Occipital lobe (tissue), 3 donors: ENCODE measurements at places on chromosomes 7 and 10.

- DNase-seq, result no peak
Measured at GRCh38 chr10:71015674-71016073, 127.3 kb upstream of the PCBD1 start.

- DNase-seq, result no peak
Measured at GRCh38 chr10:127983344-127984100, 76.6 kb downstream of the PTPRE start.

- no peak for DNase-seq
Measured at GRCh38 chr10:71316786-71317160, 2.3 kb upstream of the SLC29A3 start.

GRCh38 chr7:31705377-31705776 is 18.4 kb downstream of the PPP1R17 start:
- no peak for DNase-seq

- no peak for DNase-seq
Measured at GRCh38 chr7:17152721-17153120, 145.7 kb upstream of the AHR start.

GRCh38 chr10:97531401-97531986 is 32.8 kb downstream of the UBTD1 start:
- DNase-seq, result no peak

GRCh38 chr7:1598286-1598685 is 28.5 kb upstream of the PSMG3 start:
- no peak for DNase-seq

- no peak for DNase-seq
Measured at GRCh38 chr10:35907548-35907947, 265.5 kb upstream of the FZD8 start.

DNA sequence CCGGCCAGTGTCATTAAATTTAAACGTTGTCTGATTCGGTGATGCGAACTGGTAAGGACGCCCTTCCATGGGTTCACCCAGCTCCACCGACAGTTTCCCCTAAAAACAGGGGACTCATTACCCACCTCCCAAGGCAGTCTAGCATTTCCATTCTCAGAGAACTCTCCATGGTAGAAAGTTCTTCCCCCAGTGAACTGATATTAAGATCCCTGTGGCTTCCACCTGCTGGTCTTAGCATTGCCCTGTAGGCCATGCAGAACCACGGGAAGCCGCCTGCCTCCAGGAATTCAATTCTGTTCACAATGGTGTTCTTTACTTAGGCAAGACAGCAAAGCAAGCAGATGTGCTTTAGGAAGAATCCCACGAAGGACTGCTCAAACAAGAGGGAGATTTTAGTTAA is 128.9 kb upstream of the NANOS1 start:
- no peak for DNase-seq

DNA sequence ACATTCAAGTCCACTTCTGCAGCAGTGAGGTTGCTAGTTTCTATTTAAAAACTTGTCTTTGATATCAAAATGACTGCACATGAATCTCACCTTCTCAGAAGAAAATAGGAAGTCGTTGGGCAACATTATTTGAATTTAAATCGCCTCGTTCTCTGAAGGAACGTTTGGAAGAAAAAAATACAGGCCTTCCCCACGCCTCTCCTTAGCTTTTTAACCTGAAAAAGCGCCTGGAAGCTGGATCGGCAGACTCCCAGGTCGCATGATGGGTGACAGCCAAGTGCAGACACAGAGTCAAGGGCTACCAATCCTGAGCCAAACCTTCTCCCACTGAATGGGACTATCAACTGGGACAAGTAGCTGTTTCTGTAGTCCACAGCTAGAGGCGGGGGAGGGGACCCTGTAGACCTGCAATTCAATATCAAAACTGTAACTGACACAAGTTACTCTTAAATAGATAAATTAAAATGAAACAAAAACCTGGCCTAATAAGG is 2.2 kb downstream of the FAM53B start:
- no peak for DNase-seq

- no peak for DNase-seq
Measured at GRCh38 chr7:64832136-64832535, 37.9 kb downstream of the ZNF138 start.

GRCh38 chr10:102837230-102837721 is at the start of gene CYP17A1:
Gene CYP17A1, minus strand, starts transcription at chr10:102837413. Its CDS starts 52 bp downstream, at chr10:102837361.
- no peak for DNase-seq

DNA sequence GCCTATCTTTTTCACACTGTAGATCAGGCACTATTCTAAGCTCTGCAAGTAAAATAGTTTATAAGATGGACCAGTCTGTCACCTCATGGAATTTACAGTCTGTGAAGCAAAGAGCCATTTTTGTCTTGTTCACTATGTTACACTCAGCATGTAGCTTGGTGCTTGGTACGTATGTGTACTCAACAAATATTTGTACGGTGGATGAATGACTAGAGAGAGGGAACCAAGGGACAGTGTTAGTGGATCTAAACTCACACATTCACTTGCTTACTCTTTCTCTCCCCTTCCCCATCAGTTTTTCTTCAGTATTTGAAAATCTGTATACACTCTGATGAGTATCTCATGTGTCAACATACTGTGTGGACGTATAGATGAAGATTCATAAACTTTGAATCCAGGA is 45.9 kb downstream of the PTF1A start:
- DNase-seq, result no peak

DNA sequence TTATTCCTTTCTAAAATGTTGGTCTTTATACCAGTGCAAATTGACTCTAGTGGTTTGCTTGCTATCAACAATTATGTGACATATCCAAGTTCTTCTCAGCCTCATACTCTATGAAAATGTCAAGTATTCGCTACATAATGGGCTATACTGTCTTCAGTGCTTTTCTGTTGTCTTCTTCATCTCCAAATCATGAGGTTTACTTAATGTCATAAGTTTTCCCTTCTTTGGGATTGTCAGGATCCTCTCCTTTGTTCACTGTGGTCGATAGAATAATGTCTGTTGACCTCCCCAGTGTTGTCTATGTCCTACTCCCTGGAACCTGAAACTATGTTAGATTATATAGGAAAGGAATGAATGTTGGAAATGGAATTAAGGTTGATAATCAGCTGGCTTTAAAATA is 16.4 kb upstream of the RALA start:
- no peak for DNase-seq

GRCh38 chr10:31647861-31648260 is 280.8 kb downstream of the ARHGAP12 start:
- no peak for DNase-seq

DNA sequence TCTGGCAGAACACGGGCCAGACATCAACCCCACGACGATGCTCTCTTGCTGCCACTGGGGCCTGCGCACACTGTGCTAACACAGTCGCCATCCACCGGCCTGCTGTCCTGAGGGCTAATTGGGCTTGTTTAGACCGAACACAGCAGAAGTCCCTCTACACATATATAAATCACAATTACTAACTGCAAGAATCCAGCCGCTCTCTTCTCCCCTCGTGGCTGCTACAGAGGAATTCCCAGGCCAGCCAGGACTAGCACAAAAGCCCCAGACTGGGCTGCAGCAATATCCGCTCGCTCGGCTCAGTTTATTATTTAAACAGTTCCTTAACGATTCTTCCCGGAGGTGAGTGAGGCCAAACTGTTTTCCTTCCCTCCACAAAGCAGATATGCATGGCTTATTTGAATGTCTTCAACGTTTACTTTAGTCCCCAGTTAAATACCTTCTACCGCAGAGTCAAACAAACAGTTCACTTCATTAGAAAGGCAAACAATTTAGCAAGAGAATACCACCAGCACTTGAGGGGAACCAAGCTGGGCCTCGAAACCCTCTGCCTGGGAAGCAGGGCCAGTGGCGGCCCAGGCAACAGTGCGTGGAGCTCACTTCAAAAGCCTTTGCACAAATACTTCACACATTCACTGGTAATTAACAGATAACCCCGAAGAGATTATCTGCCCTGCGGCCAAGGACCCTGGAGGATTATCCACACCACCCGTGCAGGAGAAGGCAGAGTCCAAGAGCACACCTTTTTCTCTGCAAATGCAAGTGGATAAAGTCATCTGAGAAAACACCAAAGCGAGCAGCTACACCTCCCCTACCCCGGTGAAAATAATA is 145.3 kb downstream of the GLI3 start:
- no peak for DNase-seq

DNA sequence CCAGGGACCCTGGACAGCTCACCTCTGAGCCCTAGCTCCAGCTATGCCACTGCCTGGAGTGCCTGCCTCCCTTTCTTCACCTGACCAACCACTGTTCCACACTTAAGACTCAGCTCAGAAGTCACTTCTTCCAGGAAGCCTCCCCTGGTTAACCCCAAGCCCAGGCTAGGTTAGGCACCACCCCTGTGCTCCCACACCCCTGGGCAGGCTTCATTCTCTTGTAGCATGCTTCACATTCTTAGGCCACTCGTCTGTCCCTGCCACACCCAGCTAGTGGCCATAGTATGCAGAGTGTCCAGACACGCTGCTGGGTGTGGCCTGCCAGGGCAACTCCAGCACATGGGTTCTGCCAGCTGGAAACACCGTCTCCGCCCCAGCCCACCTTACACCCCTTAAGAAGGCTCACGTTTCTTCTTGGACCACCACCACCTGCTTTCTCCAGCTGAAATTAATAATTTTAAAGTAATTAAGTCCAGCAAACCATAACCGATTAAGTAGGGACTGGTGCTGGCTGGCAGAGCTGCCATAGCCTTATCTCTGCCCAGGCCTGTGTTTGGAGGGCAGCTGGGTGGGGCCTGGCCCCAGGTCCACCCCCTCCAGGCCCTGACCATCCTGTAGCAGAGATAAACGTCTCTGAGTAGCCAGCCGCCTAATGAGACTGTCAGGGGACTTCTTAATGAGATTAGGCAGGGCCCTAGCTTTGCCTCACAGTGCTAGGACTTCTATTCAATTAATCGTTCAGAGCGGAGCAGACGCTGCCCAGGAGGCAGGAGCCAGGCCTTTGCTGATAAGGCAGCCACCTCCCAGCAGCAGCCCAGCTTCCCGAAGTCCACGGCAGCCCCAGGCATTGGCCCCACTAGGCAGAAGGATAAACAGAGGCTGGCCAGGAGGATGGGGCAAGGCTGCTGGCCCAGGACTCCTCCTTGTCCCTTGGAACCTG is 20.5 kb downstream of the GRID1 start:
- no peak for DNase-seq

GRCh38 chr10:121698336-121698735 is 100.1 kb upstream of the FGFR2 start:
- DNase-seq, result no peak

DNA sequence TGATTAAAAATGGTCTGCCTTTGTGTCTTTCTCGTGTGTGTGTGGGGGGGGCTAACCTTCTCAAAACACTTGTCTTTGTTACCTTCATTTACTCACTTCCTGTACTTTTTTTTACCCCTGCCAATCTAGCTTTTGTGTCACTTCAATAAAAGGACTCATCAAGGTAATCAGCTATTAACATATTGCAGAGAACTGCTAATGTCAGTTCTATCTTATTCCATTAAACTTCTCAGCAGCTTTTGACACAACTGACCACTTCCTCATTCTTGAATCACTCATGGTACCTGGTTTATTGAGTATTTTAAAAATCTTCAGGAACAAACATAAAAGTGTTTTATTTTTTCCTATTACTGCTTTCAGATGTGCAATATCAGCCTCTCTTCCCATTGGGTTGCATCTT is 59.8 kb downstream of the SLC25A40 start:
- DNase-seq, result no peak

DNA sequence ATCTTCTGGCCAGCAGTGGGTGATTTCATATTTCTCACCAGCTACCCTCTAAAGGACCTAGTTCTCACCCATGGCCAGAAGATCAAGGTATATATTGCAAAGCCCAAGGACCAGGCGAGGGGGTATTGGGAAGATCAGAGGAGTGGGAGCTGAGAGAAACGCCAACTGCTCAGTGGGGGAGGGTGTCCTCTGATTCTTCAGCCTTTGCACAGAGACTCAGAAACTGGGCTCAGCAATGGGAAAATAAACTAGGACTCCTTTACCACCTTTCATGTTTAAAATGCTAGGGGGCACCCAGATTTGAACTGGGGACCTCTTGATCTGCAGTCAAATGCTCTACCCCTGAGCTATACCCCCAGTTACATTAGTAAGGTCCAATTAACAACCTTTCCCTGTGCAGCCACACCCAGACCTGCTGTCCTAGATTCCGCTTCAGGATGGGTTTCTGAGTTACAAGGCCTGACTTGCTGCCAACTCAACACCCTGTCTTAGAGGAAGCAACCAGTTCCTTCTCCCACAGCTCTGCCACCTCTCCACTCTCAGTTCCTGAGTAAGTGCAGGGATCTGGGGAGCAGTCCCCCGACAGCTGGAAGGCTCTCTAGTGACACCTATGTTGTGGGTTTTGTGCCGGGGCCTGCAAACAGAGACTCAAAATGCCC is 93.5 kb downstream of the ZNF783 start:
- no peak for DNase-seq

DNA sequence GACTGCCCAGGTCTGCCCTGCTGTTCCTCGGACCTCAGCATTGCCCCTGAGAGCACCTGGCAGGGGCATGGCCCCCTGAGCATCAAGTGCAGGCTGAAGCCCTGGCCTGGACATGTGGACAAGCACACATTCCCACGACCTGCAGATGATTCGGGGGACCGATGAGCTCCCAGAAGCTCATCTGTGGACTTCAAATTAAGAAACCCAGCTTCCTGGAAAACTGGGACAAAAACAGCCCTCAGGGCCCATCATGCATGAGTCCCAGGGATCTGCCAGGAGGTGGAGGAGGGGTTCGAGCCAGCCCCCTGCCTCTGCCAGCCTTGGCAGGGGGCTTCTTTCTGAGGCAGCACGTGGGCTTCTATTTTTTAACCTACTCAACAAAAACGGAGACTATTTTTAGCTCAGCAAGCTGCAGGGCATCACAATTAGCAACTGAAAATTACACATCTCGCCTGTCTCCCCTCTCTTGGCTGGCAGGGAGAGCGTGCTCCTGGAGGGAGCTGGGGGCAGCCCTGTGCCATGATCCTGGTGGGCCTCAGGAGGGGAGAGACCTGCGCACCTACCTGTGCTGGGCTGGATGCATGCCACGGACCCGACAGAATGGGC is 51.8 kb downstream of the RASGEF1A start:
- DNase-seq, result no peak

- DNase-seq, result no peak
Measured at GRCh38 chr10:66782776-66783175, 143.1 kb upstream of the LRRTM3 start.

DNA sequence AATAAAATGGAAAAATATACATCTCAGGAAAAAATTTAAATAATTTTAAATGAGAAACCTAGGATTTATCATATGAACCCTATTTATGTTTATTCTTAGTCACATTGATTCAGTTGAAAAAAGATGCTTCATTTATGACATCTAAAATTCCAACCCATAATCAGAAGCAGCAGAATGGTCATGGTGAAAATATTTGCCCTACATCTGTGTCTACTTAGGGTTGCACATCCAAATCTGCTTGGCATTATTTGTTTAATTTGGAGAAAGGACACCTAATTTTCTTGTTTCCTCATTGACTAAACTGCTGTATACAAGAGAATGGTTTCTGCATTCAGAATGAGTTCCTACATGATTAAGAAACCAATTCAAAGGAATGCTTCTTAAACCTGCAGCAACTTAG is 72.9 kb upstream of the SKAP2 start:
- no peak for DNase-seq
